Mucosa of descending colon (tissue), 3 donors: ENCODE measurements at places on chromosomes 1 and 21. TPM values are rescaled to one million over a fixed set of nuclear protein-coding genes. Genes with fewer than 3 reads are reported as not detected.

DNM3 gene
- total RNA-seq = 6.4 TPM

DNA sequence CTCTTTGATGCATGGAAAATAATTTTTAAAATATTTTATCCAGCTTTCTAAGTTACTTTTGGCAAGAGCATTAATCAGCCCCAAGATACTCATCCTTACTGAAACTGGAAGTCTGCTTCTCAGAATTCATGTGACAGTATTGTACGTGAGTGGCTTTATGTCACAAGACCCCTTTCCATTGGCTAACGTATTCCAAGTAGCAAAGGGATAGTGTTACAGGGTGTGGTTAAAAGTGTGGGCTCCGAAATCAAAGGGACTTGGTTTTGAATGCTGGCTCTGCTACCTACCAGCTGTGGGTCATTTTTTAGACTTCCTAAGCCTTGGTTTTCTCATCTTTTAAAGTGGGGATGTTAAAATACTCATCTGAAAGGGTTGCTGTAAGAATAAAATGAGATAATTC is 91.7 kb downstream of the RHOU start:
- DNase-seq = no peak

- no peak for DNase-seq
These were observed 11.2 kb upstream of the PHC2 start for GRCh38 chr1:33442141-33442540.

SMYD3 gene
- 16.3 TPM for total RNA-seq

GRCh38 chr1:195849180-195849579 is 759.1 kb downstream of the KCNT2 start:
- DNase-seq = no peak

KIF14 gene
- total RNA-seq = 0.60 TPM
